ENCODE measurements at places on chromosomes 12 and 14.

DNA sequence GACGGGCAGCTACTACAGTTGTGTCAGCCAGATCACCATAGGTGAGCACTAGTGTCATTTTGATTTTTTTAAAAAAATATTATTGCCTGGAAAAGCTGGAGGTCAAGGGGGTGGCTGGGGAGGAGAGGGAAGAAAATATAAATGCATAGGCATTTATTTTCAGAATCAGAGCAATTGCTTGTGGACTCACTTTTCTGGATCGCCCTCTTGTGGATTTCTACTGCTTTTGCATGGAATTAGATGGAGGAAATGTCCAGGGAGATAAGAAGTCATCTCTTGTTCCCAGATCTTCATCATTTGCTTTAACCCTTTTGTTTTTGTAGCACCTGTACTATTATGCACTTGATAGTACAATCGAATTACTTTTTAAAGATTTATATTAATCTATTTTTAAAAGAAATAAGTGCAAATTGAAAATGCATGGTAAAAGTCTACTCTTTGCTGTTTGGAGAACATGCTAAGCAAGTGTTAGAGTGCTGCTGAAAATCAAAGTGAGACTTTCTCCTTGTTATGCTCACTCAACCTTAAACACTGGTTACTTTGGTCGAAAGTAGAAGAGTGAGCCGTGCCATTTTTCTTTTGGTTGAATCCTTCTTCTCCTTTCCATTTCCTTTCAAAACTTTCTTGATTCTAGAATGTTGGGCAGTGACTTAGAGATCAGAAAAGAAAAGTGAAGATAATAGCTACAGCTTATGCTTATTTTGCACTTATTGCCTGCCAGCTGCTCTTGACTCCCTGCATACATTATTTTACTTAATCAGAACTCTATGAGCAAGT lies 60.6 kb upstream of the ANO4 start:
- DNase-seq = no peak

DNA sequence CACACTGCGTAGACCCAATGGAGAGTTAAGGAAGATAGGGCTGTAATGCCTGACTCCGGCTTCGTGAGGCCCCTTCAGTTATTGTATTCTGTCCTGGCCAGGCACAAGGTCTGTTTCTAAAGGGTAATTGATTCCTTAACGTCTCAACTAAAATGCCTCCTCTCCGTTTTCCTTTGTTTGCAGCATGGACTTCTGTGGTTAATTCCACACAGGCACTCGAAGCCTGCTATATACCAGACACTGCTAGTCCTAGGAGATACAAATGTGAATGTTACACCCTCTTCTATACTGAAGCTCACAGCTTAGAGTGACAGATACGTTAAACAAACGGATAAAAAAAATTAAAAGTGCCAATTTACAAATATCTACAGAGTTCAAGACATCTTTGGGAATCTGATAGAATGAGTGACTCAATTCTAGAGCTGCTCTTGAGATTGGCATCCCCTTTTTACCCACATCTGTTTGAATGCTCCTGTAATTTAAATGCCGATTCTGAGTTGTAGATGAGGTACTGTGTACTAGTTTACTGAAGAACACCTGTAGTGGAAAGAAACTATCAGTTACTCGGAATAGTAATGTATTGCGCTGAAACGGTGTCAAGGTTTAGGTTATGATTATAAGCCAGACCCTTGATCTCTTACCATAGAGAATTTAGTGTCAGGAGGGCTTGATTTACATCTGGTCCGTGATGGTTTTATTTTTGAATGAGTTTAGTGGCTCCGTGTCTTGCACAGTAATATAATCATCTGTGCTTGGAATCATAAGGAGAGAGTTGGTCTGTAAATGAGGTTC lies 784 bp downstream of the PSMA6 start:
- no peak for DNase-seq

- DNase-seq = no peak
Measured at GRCh38 chr14:27557445-27557844, 959.6 kb upstream of the NOVA1 start.

- no peak for DNase-seq
Measured at GRCh38 chr14:100762901-100763300, 36.2 kb downstream of the DLK1 start.

DNA sequence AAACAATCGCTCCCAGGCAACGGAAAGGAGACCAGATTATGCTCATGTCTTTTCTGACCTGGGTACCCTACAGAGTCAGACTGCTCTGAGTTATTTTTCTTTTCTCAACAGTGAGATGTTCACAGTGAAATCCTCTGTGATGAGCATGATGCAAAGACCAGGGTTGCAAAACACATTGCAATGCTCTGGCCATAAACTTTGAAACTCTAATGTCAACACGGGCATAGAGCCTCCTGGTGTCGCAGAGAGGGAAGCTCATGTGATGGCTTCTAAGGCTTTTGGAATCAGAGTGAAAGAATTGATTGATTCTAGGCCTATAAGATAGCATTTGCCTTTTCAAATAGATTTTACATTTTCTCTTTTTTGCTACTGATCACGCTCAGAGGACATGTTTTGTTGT lies 193.4 kb downstream of the RASSF9 start:
- no peak for DNase-seq

DNA sequence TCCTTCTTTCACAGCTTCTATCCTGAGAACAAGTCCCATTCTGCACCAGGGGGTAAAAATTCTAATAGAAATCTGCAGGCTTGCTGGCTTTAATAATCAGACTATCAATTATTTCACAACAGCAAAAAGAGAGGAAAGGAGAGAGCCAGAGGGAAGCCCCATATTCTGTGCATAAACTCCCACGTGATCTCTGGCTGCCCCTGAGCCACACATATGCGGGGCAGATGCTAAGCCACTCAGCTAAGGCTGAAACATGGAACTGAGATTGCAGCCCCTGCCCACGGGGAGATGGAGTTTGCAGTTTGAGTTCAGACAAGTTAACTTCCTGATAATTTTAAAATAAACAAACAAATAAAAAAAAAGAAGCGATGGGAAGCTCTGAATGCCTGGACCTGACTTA lies 254.4 kb upstream of the CCDC196 start:
- no peak for DNase-seq

DNA sequence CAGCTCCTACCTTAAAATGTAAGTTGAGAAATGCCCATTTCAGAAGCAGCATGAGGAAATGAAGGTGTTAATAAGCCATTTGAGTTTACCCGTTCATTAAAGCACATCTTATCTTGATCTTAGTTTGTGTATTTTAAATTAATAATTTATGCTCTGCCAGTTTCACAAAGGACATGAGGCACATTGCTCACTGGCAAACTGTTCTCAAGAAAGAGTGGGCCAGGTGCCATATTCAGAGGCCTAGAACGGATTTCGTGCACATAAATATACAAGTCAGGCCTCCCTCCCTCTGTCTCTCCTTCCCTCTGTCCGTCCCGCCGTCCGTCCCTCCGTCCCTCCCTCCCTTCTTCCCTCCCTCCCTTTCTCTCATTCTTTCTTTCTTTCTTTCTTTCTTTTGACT lies 29.5 kb downstream of the CPM start:
- DNase-seq = no peak

DNA sequence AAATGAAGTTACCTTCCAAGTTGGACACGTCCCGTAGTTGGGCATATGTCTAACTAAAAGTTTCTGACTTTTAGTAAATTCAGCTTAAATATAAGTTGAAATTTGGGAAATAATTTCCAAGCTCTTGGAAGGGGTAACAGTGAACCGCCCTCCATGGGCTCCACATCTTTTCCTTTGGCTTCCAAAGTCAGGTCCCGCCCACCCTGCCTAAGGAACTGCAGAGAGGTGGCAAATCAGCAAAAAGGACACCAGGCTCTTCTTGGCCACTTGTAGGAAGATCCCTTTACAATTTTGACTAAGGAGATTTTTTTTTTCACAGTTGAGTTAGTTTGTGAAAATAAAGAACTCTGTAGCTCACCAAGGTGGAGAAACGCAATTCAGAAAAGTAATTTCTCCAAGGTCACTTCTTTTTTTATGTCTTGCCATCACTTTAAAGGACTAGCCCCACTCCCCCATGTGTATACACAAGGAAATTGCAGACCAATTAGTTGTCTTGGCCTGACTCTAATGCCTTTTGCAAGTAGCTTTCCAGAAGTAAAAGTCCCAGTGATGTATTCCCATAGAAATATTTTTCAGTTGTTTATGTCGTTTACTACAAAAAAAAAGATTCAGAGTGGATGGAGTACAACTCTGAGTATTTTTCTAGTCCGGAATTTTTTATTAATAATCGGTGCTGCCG lies 181.2 kb downstream of the PELI2 start:
- DNase-seq = no peak

DNA sequence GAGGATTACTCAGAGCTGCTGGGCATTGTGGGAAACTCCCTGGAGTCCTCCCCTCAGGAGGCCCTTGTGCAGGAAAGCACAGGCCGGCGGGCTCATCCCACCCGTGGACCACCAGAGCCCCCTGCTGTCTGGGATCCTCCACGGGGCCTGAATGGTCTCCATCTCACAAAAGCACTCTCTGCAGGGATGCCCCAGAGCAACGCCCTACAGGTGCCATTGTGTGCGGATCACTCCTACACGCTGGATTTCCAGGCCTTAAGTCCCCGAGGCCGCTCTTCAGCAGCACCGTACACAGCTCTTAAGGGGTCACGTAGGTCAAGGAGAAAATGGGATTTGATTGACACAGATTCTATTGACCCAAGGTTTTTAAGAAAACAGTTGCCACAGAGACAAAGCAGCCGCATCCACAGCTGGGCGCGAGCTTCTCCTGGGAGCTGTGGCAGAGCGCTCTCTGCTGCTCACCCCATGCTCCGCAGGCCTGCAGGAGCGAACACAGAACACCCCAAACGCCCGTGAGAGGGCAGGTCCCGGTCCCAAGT lies 36.7 kb upstream of the RIMBP2 start:
- no peak for DNase-seq

GRCh38 chr12:117061555-117062079 lies 37.6 kb downstream of the TESC start:
- no peak for DNase-seq

DNA sequence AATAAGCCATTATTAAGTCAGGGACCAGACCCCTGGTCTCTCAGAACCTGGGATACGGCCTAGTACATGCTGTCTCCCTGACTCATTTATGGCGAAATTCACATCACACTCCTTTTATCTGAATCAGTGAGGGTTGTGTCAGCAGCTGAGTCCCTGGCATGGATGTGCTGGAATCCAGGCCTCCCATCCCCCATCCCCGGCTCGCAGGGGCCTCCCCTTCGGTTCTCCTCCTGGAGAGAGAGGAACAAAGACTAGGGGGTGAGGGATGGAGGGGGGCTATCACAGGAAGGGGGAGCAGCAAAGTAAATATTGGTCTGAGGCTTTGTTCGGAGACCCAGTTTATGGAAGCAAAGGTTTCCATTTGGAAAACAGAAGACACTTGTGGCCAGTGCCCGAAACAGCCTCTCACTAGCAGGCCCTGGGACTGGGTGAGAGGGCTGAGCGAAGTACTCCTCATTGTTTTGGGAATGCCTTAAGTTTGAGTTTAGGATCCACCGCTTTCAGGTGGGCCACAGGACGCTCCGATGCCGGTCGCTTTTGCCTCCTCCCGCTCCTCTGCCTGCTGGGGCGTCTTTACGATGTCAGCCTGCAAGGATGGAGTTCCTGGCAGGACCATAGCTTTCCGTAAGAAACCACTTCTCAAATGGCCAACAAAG lies 145.0 kb downstream of the PRKCH start:
- DNase-seq = no peak

GRCh38 chr12:40688085-40688725 lies 4.0 kb upstream of the CNTN1 start:
- DNase-seq = no peak

DNA sequence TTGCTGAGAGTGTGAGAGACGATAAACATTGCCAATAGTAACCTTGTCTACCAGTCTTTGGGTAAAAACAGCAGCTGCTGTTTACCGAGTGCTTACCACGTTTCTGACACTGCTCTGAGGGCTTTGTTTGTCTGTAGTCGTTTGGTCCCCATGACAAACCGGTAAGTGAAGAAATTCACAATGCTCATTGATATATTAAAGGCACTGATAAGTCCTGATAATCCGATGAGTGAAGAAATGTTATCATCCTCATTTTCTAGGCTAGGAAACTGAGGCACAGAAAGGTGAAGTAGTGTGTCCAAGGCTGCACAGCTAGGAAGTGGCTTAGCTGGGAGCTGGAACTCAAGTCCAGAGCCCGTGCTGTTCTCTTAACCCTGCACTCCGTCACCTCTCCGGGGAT lies 138.6 kb downstream of the SCARB1 start:
- DNase-seq = no peak

DNA sequence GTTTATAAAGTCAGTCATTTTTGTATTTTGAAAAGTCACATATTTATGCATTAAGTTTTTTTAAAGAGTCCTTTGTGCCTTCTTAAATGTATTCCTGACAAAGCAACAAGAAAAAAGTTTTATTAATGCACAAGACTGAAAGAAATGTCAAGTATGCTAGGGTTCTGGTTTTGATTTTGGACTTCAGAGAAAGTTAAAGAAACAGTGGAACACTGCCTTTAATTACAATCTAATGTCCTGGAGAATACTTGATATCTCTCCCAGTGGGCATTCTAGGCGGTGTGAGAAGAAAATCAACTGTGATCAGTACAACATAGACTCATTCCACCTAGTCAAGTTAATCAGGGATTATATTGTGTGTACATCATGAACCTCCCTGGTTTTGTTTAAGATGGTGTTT lies 49.9 kb downstream of the PRICKLE1 start:
- DNase-seq = no peak

- no peak for DNase-seq
Measured at GRCh38 chr14:92718664-92719063, 29.8 kb downstream of the LGMN start.

GRCh38 chr12:49838973-49839633 lies 3.8 kb downstream of the BCDIN3D start:
- DNase-seq = no peak

- DNase-seq = no peak
Measured at GRCh38 chr12:81863406-81863805, 104.3 kb upstream of the PPFIA2 start.

DNA sequence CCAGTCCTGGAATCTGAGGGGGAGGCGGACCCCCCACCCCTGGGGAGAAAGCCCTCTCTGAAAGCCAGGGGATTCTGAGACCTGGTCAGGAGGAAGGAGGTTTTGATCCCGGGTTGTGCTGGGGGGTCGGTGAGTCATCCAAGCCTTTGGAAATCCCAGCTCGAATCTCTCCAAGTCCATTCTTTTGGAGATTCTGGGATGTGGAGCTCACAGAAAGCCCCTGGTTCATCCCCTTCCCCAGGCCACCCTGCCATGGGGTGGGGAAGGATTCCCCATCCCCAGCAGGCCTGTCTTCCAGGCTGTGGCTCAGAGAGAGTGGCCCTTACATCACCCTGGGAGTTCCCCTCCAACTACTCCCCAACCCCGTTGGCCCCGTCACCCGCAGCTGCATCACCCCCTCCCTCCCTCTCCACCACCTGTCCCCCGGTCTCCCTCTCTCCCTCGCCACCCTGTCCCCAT lies 14.3 kb downstream of the EXOC3L4 start:
- no peak for DNase-seq

DNA sequence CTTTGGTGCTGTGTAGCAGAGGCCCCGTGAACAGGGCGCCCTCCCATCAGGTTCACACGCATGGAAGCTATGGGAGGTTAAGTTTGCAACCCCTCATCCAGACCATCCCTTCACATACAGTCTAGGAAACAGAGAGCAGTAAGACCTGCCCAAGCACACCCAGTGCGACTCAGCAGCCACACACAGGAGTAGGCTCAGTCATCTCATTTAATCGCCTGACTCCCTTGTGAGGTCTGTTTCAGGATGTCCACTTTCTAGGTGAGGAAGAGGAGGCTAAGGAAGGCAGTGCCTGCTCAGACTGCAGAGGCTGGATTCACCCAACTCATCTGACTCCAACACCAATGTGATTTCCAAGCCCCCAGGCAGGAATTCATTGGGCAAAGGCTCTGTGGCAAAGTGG lies 11.9 kb downstream of the BDKRB1 start:
- no peak for DNase-seq

Measured in cerebellar nuclear complex (tissue), 1 donor.